Activated CD4-positive, alpha-beta memory T cell treated with anti-CD3 and anti-CD28 coated beads for 36 hours (primary cell): ENCODE measurements at places on chromosomes 11 and 22.

DNA sequence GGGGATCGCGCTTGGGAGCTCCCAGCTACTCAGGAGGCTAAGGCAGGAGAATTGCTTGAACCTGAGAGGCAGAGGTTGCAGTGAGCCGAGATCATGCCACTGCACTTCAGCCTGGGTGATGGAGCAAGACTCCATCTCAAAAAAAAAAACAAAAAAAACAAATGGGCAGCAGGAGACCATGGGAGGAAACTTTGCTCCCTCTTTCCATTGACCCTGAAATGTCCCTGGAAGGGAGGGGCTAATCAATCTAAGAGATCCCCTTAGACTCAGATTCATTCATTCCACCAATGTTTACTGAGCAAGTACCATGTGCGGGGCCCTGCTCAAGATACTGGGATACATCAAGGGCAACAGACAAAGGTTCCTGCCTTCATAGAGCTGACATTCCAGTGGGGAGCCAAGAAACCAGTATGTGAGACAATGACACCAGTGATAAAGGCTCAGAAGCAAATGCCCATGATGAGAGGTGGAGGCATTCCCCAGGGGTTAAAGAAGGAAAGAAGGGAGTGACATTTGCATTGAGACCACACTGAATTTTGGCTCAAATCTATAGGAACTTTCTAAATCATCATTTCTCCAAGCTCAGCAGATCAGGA, 37.7 kb upstream of the TFIP11 start:
- H3K4me3 ChIP-seq, result no peak overlapping the region
- peaks cover 24% of the 10 kb centered on the region for H3K4me1 ChIP-seq
- H3K27me3 ChIP-seq, result no peaks in the 10 kb centered on the region
- no peak for DNase-seq
- H3K27ac ChIP-seq, result no peak overlapping the region

- peaks cover 5% of the 10 kb centered on the region for H3K4me1 ChIP-seq
- no peak overlapping the region for H3K27ac ChIP-seq
- H3K27me3 ChIP-seq, result no peaks in the 10 kb centered on the region
- no peak overlapping the region for H3K4me3 ChIP-seq
- H3K36me3 ChIP-seq, result peaks cover 16% of the 10 kb centered on the region
- DNase-seq, result no peak
Observed at GRCh38 chr11:74253361-74253760, 58.1 kb downstream of the P4HA3 start.

DNA sequence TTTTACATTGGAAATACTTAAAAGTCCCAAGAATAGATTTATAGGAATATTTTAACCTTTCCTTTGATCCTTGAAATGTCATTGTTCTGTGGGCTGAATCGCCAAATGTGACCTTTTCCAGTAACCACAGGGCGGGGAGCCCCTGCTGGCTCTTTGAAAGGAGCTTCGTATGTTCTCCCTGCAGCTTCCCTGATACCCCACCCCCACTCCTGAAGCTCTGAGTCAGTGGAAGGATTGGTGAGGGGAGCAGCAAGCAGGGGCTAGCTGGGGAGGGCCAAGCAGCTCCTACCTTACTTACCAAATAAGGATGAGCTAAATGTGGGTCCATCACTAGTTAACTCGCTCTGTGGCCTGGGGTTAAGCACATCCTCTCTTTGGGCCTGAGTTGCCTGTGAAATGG, 87.7 kb downstream of the CHST1 start:
- H3K27me3 ChIP-seq, result peaks cover 19% of the 10 kb centered on the region
- no peaks in the 10 kb centered on the region for H3K4me1 ChIP-seq
- H3K4me3 ChIP-seq, result no peak overlapping the region
- H3K36me3 ChIP-seq, result no peaks in the 10 kb centered on the region
- no peak for DNase-seq

GRCh38 chr11:109507331-109507730, 85.3 kb downstream of the C11orf87 start:
- H3K36me3 ChIP-seq, result no peaks in the 10 kb centered on the region
- DNase-seq, result no peak
- H3K27me3 ChIP-seq, result no peaks in the 10 kb centered on the region
- H3K4me3 ChIP-seq, result no peak overlapping the region
- H3K27ac ChIP-seq, result no peak overlapping the region

- H3K27ac ChIP-seq, result no peak overlapping the region
- peaks cover 10% of the 10 kb centered on the region for H3K4me1 ChIP-seq
- H3K27me3 ChIP-seq, result no peaks in the 10 kb centered on the region
- no peak overlapping the region for H3K4me3 ChIP-seq
- no peaks in the 10 kb centered on the region for H3K36me3 ChIP-seq
Observed at GRCh38 chr11:82009133-82009532, 724.5 kb downstream of the FAM181B start.

DNA sequence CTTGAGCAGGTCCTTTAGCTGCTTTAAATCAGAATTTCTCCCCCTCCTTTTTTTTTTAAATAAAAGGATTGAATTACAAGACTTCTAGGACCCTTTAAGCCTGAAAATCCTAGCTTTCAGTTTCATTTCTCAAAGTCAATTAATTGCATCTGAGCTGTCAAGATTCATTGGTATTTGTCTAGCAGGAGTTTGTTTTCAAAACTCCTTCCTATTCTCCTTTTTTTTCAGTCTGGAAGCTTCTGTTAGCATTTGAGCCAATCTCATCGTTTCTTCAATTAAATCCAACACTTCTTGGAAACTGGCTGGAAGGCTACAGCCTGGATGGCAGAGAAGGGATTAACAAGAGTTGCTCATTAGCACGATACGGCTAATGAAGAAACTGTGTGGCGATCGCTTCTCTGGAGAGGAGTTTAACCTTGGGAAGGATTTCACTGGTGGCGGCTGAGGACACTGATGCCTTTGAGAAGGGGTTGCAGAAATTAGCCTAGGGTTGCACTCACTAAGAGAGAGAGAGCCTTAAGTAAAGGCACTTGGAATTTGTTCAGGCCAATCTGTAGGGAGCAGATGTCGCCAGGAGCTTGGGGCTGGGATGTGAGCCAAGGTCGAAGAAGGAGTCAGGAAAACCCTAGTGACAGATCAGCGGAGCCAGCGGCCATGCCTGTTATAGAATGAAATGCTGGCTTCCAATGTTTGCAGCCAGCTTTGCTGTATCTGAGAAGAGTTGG, 43.8 kb upstream of the API5 start:
- no peaks in the 10 kb centered on the region for H3K4me1 ChIP-seq
- H3K27me3 ChIP-seq, result peaks cover 2% of the 10 kb centered on the region
- H3K27ac ChIP-seq, result no peak overlapping the region
- no peak overlapping the region for H3K4me3 ChIP-seq

DNA sequence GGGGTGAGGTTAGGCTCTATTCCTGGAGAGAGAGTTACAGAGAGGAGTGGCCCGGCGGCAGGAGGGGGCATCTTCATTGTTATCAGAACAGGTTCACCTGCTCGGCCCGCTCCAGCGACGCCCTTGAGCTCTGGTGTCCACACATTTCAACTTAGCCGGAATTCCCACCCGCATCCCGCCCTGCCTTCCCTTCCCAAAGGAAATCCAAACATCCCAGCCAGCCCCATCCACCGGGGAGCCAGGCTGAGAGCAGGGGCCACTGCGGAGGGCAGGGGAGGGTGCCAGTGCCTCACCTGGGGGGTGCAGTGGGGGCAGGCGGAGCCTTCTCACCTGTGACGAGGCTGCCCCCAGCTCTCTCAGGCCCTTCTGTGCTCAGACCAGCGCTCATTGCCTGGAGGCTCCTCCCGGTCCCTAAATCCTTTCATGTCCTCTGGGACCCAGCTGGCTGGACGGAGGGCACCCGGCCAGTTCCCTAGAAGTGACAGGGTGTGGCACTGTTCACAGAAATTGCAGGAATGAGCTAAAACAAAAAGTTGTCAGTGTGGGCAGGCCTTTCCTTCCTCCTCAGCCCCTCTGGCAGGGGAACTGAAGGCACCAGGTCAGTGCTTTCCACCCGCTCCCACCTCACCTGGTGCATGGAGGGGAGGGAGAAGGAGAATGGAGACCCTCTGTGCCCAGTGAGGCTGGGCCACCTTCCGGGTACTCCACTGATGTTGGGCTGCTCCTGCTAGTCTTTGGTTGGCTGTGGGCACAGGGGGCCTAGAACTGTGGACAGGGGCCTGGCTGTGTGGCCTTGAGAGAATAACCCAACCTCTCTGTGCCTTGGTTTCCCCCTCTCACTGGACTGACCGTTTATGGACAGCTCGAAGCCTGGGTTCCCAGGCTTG, 2.2 kb upstream of the MRGPRG start:
- peaks cover 17% of the 10 kb centered on the region for H3K27me3 ChIP-seq
- H3K4me3 ChIP-seq, result no peak overlapping the region
- H3K4me1 ChIP-seq, result peaks cover 7% of the 10 kb centered on the region
- no peaks in the 10 kb centered on the region for H3K36me3 ChIP-seq

- no peaks in the 10 kb centered on the region for H3K36me3 ChIP-seq
- H3K4me1 ChIP-seq, result peaks cover 34% of the 10 kb centered on the region
- H3K27ac ChIP-seq, result no peak overlapping the region
- peak overlapping the region; percentile 87 for H3K4me3 ChIP-seq
- no peaks in the 10 kb centered on the region for H3K27me3 ChIP-seq
Observed at GRCh38 chr11:63683133-63683991, 2.1 kb downstream of the RTN3 start.

GRCh38 chr22:22689621-22690345, 45.4 kb downstream of the GGTLC2 start:
- no peaks in the 10 kb centered on the region for H3K36me3 ChIP-seq
- no peak overlapping the region for H3K27ac ChIP-seq

DNA sequence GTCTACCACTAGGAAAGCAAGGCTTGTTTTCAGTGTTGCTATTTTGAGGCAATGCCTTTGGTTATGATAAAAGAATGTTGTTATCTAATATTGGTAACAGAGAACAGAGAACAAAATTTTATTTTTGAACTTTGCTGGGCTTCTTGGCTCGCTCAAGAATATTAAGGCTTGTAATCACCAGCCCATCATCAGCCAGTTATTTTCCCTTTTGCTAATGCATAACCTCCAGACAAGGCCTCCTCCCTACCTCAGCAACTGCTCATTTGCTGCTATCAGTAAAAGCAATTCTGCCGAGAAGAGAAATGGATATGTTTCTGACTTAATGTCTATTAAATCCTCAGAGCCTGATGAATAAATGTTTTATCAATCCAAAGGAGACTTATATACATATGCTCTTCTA, 8.9 kb downstream of the MTMR2 start:
- H3K27ac ChIP-seq, result no peak overlapping the region
- no peak for DNase-seq
- H3K36me3 ChIP-seq, result peaks cover 8% of the 10 kb centered on the region
- H3K4me1 ChIP-seq, result peaks cover 27% of the 10 kb centered on the region
- no peak overlapping the region for H3K4me3 ChIP-seq
- H3K27me3 ChIP-seq, result no peaks in the 10 kb centered on the region

- no peaks in the 10 kb centered on the region for H3K4me1 ChIP-seq
- no peak overlapping the region for H3K27ac ChIP-seq
- no peaks in the 10 kb centered on the region for H3K36me3 ChIP-seq
- peaks cover 37% of the 10 kb centered on the region for H3K27me3 ChIP-seq
- DNase-seq, result no peak
Observed at GRCh38 chr11:58907780-58908179, 31.5 kb upstream of the GLYATL1 start.

- no peak for DNase-seq
- no peaks in the 10 kb centered on the region for H3K36me3 ChIP-seq
- no peak overlapping the region for H3K27ac ChIP-seq
- peaks cover 49% of the 10 kb centered on the region for H3K27me3 ChIP-seq
- H3K4me1 ChIP-seq, result peaks cover 9% of the 10 kb centered on the region
- no peak overlapping the region for H3K4me3 ChIP-seq
Observed at GRCh38 chr11:124837491-124837856, 27.8 kb upstream of the ROBO3 start.

DNA sequence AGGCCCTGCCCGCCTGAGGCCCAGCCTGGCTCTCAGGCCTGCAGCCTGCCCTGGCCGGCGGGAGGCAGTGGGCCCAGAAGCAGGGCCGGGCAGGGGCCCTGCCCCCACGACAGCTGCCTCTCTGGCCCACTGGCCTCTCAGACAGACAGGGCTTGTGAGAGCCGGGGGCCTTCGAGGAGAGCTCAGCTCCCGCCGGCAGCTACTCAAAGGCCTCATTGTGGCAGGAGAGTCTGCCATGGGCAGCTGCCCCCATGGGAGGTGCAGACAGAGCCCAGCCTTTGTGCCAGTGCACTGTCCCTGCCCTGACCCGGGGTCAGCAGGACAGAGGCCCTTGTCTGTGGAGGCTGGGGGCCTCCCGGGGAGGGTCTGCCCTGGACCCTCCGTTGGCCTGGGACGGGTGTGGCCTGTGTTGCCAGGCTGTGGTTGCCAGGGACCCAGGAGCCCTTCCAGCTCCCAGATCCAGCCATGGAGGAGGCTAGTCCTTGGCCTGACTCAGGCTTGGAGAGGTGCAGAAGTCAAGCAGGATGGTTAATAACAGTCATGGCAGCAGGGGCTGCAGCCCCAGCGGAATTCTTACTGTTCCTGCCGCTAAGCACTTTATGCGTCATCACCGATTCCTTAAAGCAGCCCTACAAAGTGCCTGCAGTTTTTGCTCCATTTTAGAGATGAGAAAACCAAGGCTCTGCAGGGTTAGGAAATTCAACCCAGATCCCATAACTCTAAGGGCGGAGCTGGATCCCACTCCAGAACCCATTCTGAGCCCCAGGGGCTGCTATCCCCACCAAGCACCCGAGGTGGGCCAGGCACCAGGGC, 12.5 kb downstream of the FLRT1 start:
- H3K36me3 ChIP-seq, result no peaks in the 10 kb centered on the region
- DNase-seq, result no peak
- no peak overlapping the region for H3K4me3 ChIP-seq
- no peaks in the 10 kb centered on the region for H3K4me1 ChIP-seq

DNA sequence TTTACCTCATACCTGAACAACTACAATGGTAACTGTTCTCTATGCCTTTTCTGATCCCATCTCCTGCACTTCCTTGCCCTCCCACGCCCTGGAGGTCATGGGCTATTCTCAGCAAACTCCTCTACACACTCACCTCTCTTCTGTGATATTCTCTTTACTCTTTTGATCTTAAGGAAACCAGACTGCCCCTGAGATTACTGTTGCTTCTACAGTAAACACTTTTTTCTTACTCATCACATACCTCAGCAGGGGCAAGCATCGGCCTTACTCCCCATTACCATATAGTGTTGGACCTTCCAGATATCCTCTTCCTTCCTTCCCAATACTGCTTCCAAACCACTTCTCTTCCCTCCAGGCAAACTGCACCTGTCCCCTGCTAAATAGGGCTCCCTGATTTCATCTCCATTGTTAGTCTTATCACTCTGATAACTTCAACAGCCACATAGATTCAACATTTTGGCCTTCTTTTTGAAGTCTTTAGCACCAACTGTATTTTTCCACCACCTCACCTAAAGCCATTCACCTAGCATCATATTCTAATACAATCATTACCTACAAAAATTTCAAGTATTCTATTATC, 141.2 kb downstream of the RBFOX2 start:
- peaks cover 1% of the 10 kb centered on the region for H3K27me3 ChIP-seq
- H3K4me1 ChIP-seq, result peaks cover 14% of the 10 kb centered on the region
- H3K27ac ChIP-seq, result no peak overlapping the region

DNA sequence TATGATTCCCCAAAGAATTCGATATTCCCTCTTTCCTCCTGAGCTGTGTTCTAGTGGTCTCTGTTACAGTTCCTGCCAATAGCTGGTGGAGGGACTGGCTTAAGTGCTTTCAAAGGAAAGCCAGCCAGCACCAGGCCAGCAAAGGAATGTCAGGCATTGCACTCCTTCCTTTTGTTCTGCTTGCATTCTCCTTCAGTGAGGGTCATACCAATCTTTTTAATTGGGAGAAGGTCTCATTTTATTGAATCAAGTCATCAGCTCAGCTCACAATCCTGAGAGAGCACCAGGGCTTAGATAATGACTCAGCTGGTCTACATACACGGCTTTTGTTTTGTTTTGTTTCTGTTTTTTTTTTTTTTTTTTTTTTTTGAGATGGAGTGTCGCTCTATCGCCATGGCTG, 222.9 kb downstream of the NAV2 start:
- no peaks in the 10 kb centered on the region for H3K27me3 ChIP-seq
- no peaks in the 10 kb centered on the region for H3K36me3 ChIP-seq
- H3K4me1 ChIP-seq, result no peaks in the 10 kb centered on the region
- no peak overlapping the region for H3K27ac ChIP-seq
- no peak overlapping the region for H3K4me3 ChIP-seq

- peak overlapping the region; percentile 94 for H3K4me3 ChIP-seq
- DNase-seq, result peak; percentile 31
- peaks cover 43% of the 10 kb centered on the region for H3K4me1 ChIP-seq
- peak overlapping the region; percentile 94 for H3K27ac ChIP-seq
Observed at GRCh38 chr11:35662061-35662648, 420 bp upstream of the TRIM44 start.
